Stimulated activated CD4-positive, alpha-beta T cell treated with anti-CD3 and anti-CD28 coated beads, Interleukin-4, amount 100 ng/mL, for 4 hours (primary cell): ENCODE measurements at places on chromosomes 11 and 22.

DNA sequence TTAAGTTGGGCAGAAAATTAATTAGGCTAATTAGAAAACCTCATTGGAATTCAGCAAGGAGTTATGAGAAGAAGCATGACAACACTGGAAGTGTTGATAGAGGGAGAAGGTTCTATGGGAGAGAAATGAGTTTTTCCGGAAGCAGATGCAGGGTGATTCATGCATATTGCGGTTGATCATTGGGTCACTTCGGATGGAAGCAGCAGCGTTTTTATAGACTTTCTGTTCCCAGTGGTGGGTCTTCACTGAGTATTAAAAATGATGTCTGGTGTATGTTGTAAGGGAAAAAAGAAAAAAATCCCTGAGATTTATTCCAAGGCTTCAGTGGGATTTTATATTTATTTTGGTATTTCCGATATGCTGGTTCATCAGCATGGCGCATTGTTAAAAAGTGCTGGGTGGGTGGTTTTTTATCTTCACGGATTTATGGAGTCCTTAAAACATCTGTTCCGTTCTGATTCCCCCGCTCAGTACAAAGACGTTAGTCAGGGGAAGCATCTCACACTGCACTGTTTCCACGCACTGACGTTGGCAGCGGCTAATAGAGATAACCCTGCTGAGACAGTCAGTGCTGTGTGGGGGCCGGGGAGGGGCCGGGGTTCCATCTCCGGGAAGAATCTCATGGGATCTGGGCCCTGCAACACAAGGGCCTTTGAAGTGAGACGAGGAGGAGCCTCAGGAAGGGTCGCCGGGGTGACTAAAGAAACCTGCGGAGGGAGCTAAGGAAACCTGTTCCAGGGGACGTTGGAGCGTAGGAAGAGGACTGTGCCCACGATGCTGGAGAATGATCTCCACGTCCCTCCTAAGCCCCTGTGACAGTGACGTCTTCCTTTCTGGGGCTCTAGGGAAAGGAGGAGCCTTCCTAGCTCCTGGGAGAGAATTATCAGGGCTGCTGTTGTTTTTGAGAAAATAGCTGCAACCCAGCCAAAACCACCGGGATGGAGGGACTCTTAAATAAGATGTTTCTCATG is 390.0 kb downstream of the NTM start:
- DNase-seq = no peak

GRCh38 chr22:49391436-49391835 is 436.2 kb downstream of the BRD1 start:
- no peak for DNase-seq

GRCh38 chr11:41872426-41872825 is 413.0 kb upstream of the LRRC4C start:
- DNase-seq = no peak

DNA sequence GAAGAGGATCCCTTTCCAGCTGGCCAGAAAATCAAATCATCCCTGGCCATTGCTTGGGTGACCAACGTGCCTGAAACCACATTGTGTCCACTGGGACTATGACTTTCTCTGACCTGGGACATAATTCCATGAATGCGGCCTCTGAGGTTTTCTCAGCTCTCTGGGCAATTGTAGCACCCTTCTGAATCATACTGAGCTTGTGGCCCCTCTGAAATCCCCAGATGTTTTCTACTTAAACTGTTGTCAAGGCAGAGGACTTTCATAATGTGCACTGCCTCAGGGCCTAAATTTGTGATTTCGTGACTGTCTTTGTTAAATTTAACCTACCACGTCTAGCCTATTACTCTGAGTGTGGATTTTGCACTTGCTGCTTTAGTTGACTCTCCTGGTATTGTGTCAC is 321.1 kb upstream of the PLET1 start:
- no peak for DNase-seq
